Dorsolateral prefrontal cortex (tissue), 122 donors: ENCODE measurements at places on chromosomes 1 and 21.

DNA sequence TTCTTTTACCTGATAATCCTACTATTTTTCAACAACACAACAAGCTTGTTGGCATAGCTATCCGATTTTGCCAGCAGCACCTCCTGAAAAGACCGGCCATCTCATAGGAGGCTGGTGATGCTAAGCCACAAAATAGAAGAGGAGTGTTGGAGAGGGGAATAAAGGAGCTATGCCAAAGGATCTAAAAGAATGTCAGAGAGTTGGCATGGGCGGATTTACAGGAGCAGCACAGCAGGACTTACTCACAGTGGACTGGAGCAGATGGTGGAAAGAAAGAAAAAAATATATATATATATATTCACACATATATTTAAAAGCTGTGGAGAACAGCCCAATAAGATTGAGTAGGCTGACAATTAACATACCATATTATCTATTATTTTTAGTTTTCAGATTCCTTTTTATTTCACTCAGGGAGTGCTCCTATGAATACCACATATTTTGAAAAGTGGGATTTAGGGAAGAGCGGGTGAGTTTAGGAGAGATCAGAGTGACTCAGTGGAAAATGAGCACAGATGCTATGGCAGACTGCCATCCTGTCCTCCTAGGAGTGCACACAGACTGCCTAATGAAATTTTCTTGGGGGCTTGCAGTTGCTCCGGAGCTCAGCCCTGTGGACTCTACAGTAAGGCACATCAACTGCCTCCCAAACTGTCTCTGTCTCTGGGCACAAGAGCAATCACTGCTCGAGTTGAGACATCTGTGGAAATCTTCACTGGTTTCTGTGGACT lies 394.4 kb upstream of the CHRM3 start:
- peak; percentile 42 for DNase-seq

- DNase-seq: no peak
These were observed 74.5 kb downstream of the ENAH start for GRCh38 chr1:225578251-225578977.

DNA sequence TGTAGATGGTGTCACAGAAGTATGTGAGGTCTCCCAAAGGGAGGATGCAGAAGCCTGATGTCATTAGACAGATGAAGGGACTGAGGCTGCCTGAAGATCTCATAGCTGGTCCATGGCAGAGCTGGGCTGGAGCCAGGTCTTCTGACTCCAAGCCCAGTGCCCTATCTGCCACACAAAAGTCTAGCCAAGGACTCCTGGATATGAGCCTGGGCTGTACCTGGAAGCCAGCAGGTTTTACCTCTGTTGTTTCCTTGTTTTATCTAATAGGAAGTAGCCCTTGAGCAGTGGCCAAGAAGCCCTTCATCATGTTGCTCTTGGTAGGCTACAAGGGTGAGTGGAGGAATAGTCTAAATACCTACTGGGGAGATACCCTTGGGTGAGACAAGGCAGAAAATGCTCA lies 74.4 kb upstream of the SLC44A3 start:
- DNase-seq: no peak

- no peak for DNase-seq
These were observed 29.5 kb downstream of the PLPPR5 start for GRCh38 chr1:98975113-98975512.

DNA sequence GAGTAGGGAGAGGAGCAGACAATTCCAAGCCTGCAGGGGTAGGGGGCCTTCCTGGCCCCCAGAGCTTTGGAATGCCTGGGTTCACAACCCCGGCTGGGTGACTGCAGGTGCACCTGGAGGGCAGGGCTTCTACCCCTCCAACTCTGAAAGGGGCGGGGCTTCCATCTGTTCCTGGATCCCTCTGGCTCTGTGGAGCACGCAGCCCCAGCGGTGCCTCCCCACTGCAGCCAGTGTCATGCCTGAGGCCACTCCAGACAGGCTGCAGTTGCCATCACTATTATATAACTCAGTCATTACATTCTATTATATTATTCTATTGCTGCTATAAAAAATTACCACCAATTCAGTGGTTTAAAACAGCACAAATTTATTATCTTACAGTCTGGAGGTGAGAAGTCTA lies 12.5 kb upstream of the FNBP1L start:
- DNase-seq: no peak

GRCh38 chr1:208161005-208161404 lies 83.2 kb downstream of the PLXNA2 start:
- no peak for DNase-seq

- DNase-seq: no peak
These were observed 100.3 kb downstream of the KCNJ15 start for GRCh38 chr21:38356883-38357625.

- no peak for DNase-seq
These were observed 25.8 kb upstream of the CCN1 start for GRCh38 chr1:85554630-85555327.

DNA sequence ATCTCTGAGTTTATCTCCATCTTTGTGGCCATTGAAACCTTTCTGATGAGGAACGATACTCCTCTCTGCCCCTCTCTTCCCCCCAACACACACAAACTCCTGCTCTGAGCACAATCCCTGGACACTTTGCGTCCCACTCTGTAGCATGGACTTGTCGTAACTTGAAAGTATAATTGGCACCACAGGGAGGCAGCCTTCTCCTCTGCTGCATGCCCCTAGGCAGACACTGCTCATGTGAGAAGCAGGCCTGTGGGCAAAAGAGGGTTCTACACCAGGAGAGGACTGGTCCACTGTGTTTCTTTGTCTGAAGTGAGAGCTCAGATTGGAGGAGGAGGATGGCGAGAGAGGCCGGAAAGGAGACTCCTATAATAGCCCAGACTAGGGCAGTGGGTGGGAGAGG lies 3.8 kb upstream of the PARS2 start:
- no peak for DNase-seq

DNA sequence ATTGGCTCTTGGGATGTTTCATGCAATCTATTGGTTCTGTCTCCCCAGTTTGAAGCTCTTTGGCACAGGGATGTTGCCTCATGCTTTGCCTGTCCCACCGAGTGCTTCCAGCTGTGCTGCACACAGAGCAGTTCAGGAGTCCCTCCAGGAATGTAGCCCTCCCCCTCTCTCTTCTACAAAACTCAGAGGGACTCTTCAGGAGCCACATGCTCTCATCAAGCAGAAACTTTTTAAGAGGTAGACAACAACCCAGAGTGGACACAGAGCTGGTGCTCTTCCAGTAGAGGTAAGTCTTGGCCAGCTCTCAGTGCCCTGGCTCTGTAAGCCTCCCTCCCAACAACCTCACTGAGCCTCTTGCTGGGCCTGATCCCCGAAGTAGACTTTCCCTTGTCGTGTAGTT lies 11.6 kb upstream of the ZNF697 start:
- DNase-seq: no peak

GRCh38 chr21:45341261-45341660 lies 53.6 kb upstream of the POFUT2 start:
- no peak for DNase-seq

GRCh38 chr1:162878000-162878596 lies 17.1 kb upstream of the CCDC190 start:
- DNase-seq: peak; percentile 67

DNA sequence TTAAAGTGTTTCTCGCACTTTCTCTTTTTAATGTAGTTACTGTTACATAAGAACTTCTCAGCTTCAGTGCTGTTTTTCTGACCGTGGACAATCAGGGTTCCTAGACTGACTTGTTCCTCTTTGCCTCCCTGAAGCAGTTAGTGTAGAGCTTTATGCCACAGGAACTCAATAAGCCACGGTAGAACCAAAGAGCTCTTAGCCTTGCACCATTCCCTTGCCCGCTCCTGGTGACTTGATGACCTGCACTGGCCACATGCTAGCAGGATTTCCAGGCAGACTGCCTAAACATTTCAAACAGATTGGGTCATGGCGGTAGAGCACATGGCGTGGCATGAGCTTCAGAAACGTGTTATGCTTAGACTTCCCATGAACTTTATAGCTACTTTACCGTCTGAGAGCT lies 18.8 kb upstream of the FASLG start:
- DNase-seq: no peak

- peak; percentile 50 for DNase-seq
These were observed 46.3 kb downstream of the GPA33 start for GRCh38 chr1:167043752-167044488.

DNA sequence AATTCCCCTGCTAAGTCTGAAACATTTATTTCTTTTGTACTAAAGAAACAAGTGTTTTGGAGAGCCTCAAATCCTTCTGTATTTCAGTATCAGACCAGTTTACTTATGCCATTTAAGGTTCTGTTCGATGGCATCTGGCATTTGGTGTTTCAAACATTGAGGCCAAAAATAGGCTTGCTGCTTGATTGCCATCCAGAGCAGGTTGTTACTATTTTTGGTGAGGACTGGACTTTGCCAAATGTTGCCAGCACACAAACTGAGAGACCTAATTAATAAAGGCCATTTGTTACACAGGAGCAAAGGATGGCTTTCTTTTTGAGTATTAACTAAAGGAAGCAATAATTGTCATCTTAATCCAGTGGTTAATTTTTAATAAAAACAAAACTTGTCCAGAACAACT lies 26.2 kb downstream of the VPS45 start:
- DNase-seq: no peak

- no peak for DNase-seq
These were observed 32.8 kb upstream of the RNF11 start for GRCh38 chr1:51203121-51203873.

- no peak for DNase-seq
These were observed 12.2 kb upstream of the PPIH start for GRCh38 chr1:42646056-42646455.

DNA sequence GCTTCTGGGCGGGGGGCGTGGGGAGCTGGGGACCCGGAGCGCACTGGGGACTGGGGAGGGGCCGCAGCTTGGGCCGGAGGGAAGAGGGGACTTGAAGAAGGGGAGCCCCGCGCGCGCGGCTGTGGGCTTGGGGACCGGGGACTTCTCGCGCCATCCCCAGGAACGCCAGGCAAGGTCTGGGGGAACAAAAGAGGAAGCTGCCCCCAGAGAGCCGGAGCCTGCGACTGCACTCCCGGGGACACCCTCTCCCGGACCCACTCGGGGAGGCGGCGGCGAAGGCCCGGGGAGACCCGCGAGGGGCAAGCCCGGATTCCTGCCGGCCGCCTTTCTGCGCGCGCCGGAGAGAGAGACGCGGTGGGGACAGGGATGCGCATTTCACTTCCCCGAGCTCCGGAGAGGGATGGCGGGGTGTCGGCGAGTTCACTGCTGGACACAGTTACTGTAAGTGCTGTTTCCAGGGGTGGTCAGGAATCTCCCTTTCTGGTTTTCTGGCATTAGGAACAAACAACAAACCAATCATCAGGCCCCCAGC lies 732 bp downstream of the ABCG1 start:
- no peak for DNase-seq

DNA sequence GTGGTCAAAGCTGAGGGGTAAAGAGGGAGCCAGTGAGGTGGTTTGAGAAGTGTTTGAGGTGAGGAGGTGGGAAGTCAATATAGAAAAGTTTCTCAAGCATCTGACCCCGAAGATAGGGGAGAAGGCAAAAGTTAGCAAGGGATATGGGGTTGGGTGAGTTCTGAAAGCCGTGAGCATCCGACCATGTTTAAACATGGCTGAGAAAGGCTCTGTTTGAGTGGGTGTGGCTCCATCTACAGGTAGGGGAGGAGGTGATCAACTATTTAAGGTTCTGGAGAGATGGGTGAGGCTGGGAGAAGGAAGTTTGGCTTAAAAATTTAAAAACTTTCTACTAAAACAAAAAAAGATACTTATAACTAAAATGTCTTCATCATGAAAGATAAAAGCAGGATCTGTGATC lies 273.8 kb downstream of the KCNJ6 start:
- DNase-seq: no peak

DNA sequence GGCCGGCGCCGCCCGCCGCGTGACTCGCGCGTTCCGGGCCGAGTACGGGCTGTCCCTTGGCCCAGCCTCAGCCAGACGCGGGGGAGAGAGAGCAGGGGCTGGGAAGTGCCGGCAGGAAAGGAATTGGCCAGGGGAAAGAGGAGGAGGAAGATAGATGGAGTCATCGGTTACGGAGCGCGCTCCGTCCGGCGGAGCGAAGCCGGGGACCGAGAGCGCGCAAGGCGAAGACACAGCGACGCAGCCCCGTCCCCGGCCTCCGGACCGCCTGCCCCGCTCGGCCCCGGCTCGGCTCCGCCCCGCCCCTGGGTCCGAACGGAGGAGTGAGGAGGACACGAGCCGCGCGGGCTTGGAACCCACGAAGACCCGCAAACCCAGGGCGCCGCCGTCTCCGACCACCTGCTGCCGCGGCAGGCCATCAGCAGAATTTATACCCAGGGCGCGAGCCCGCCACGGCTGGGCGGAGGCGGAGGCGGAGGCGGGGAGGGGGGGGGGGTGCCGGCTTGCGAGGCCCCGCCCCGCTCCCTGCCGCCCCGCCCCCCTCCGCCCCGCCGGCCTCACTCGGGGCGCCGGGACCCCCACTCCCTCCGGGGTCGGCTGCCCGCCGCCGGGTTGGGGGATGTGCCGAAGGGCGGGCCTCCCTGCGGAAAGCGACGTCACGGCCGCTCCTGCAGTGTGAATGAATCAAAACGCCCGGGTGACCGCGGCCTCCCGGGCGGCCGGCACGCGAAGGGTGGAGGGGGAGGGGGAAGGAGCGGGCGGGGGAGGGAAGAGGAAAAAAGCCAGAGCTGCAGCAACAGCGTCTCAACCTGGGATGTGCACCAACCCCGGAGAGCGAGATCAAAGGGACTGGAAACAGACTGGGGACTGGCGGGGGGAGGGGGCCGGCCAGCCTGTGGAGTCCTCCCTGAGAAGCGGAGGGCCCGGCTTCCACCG lies at the start of gene LHX4:
Gene LHX4, plus strand, starts transcription at position 782 of the 933 bp plus-strand sequence. CDS start 266 bp downstream, outside the sequence.
- no peak for DNase-seq

DNA sequence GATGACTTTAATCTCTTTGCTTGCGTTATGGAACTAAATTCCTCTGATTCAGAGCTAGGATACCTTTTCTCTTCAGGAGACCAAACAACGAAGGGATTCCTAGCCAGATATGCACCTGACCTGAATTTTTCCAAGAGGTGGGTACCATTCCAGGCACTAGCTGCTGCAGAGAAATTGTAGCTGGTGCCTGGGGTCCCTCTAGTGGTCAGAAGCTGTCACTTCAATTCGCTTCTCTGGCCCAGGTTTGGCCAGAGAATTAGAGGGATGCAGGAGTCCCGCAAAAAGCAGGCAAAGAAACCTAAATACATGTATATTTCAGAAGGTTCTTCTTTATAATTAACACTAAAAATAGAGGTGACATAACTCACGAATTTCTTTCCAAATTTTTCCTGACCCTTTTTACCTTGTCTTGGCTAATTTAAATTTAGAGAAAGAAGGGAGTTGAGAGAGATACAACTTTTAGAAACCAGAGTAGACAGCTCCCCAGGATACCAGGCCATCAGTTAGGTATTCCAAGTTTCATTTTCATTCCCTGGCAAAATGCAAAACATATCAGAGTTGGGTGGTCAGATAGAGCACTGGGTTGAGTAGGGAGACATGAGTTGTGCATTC lies 9.6 kb downstream of the ACKR1 start:
- DNase-seq: no peak

- DNase-seq: no peak
These were observed 32.5 kb downstream of the SASS6 start for GRCh38 chr1:100100202-100100601.

DNA sequence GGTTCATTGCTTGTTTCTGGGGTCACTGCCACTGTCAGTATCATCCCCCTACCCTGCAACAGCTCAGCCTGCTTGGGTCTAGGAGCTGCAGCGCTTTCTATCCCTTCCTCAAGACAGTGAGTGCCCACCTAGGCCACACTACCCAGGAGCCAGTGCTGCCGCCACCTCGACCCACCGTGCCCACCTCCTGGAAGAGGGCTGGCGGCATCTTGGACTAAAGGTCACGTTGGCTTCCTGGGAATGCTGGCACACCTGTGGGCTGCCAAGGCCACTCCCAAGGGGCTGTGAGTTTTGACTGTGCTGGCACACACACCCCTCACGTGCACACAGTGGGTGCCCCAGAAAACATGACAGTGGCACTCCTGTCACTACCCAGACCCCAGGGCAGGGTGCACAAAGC lies 22.1 kb downstream of the CRYAA start:
- no peak for DNase-seq

- no peak for DNase-seq
These were observed 34.2 kb downstream of the EFCAB7 start for GRCh38 chr1:63557365-63557987.
